Stimulated activated CD8-positive, alpha-beta memory T cell treated with anti-CD3 and anti-CD28 coated beads, Interleukin-2, amount 100 ng/mL, for 1 hour (primary cell): ENCODE measurements at places on chromosomes 12 and 14.

- DNase-seq, result no peak
Measured at GRCh38 chr14:81868172-81868571, 334.5 kb upstream of the SEL1L start.

DNA sequence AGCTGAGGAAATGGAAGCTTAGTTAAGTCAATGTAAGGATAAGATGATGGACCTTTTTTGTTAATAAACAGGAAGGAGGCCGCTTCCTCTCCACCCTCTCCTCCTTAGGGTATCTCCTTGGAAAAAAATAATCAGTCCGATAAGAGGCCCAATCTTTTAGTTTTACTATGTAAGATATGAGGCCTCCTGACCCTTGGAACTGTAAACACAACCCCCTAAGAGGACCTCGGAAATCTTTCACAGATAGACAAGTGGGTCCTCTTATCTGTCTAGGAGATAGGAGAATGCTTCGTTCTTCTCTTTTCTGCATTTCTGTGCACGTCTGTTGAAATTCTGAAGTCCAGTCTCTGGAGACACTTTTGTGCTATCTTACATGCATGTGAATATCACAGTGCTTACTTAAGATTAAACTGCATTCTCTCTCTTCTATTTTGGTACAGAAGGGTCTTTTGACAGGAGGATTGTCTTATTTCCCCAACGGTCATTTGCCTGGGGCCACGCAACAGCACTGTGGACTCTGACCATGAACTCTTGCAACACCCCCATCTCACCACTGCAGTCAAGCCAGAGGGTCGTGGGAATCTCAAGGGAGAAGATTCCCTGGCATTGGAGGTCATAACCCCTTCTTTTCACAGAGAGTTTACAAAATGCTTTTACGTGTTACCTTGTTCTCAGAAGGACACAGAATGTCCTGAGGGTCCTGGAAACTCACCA, 313.0 kb upstream of the RTL1 start:
- no peak for DNase-seq

DNA sequence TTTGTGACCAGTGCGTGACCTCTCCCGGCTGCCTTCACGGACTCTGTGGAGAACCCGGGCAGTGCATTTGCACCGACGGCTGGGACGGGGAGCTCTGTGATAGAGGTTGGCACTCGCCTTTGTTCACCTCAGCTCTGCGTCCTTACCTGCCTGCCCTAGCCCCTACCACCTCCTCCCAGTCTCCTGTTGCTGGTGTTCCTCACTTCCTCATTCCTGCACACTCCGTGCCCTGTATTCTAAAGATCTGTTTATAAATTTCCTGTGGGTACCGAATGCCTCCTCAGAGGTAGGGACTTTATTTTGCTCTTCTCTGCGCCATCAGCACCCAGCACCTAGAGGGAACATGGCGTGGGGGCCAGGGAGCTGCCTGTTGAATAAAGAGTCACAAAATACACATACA, 2.3 kb downstream of the DLK1 start:
- DNase-seq, result no peak

DNA sequence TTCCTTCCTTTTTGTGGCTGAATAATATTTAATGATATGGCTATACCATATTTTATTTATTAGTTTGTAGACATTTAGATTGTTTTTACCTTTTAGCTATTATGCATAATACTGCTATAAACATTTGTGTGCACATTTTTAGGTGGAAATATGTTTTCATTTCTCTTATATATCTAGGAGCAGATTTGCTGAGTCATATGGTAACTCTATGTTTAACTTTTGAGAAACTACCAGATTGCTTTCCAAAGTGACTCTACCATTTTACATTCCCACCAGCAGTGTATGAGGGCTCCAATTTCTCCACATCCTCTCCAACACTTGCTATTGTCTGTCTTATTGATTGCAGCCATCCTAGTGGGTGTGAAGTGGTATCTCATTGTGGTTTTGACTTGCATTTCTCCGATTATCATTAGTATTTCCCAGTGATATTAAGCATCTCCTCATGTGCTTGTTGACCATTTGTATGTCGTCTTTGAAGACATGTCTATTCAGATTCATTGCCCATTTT, 160.2 kb downstream of the KICS2 start:
- no peak for DNase-seq

- no peak for DNase-seq
Measured at GRCh38 chr12:89786177-89786810, 77.7 kb upstream of the ATP2B1 start.

- no peak for DNase-seq
Measured at GRCh38 chr12:12265035-12265434, 1.8 kb downstream of the LRP6 start.

GRCh38 chr12:131074221-131075083, 120.7 kb downstream of the ADGRD1 start:
- no peak for DNase-seq

GRCh38 chr14:32576088-32576795, 247.1 kb downstream of the AKAP6 start:
- DNase-seq, result no peak

DNA sequence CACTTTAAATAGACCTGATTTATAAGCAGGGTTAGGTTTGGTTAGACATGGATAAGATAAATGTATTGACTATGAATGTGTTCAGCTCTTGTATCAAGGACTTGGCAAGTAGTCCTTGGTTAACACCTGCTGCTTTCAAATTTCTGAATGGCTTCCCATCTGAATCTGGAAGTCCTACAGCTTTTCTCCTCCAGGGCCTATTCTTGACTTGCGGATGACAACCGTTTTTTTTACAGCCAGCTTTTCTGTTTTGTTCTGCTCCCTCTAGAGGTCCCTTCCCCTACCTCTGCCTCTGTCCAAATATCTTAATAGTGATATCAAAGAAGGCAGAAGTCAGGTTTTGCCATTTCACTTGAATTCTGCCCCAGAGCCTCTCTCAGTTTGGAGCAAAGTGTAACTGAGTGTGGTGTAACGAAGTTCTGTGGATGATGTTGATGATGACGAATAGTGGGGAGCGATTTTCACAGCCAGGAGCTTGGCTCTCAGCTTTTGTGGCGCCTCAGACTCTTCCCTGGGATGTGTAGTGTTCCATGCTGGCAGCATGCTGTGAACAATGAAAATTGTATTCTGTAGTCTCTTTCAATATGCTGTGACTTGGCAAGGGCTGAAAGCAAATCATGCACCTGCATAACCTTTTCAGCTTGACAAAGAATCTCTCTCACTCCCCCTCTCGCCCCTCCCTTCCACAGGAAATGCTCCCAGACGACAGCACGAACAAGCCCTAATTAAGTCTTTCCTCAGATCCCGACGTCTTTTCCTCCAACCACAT, 5.0 kb upstream of the SLC4A8 start:
- DNase-seq, result no peak

- no peak for DNase-seq
Measured at GRCh38 chr12:82959821-82960220, 273.1 kb downstream of the TMTC2 start.

- DNase-seq, result no peak
Measured at GRCh38 chr12:123713398-123713797, 1.2 kb downstream of the ATP6V0A2 start.

- DNase-seq, result no peak
Measured at GRCh38 chr14:61950340-61950739, 188.1 kb downstream of the SNAPC1 start.

GRCh38 chr14:106738075-106738474, 1211.7 kb downstream of the TMEM121 start:
- DNase-seq, result no peak

- no peak for DNase-seq
Measured at GRCh38 chr14:24418492-24418873, 11.0 kb downstream of the CBLN3 start.
